ENCODE measurements at places on chromosomes 12 and 14. TPM values are rescaled to one million over a fixed set of nuclear protein-coding genes. Genes with fewer than 3 reads are reported as not detected.

- H3K4me1 ChIP-seq = peaks cover 21% of the 10 kb centered on the region
- H3K4me3 ChIP-seq = no peak overlapping the region
- DNase-seq = no peak
- no peak overlapping the region for H3K27ac ChIP-seq
These were observed 52.7 kb downstream of the RASSF3 start for GRCh38 chr12:64663015-64663414.

- DNase-seq = no peak
- H3K4me1 ChIP-seq = peaks cover 34% of the 10 kb centered on the region
- peaks cover 14% of the 10 kb centered on the region for H3K36me3 ChIP-seq
- H3K4me3 ChIP-seq = no peak overlapping the region
These were observed 50.7 kb downstream of the DIP2B start for GRCh38 chr12:50555471-50555885.

GRCh38 chr12:53053218-53054111 is 3.6 kb downstream of the TNS2 start:
- peaks cover 7% of the 10 kb centered on the region for H3K36me3 ChIP-seq
- H3K4me3 ChIP-seq = peak overlapping the region; percentile 77
- peaks cover 5% of the 10 kb centered on the region for H3K27me3 ChIP-seq
- H3K27ac ChIP-seq = peak overlapping the region; percentile 69

DNA sequence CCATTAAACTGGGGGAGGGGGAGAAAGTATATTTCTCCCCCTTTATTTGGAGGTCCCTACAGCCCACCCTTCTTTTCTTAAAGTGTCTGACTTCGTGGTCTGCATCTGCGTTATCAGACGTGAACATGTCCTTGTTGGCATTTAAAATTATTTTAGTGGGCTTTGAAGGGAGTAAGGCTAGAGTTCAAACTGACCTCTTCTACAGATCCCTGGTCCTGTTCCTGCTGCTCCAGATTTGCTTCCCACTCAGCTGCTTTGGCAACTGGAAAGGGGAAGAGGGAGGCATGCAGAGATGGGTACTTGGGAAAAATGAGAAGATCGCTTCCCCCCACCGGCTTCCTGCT is 611 bp upstream of the SIX6 start:
- H3K27ac ChIP-seq = no peak overlapping the region
- peaks cover 56% of the 10 kb centered on the region for H3K27me3 ChIP-seq
- no peaks in the 10 kb centered on the region for H3K36me3 ChIP-seq
- H3K4me3 ChIP-seq = no peak overlapping the region
- H3K4me1 ChIP-seq = no peaks in the 10 kb centered on the region

RPL10L gene
- not detected for total RNA-seq

LRRIQ1 gene
- total RNA-seq = 0.24 TPM

DNA sequence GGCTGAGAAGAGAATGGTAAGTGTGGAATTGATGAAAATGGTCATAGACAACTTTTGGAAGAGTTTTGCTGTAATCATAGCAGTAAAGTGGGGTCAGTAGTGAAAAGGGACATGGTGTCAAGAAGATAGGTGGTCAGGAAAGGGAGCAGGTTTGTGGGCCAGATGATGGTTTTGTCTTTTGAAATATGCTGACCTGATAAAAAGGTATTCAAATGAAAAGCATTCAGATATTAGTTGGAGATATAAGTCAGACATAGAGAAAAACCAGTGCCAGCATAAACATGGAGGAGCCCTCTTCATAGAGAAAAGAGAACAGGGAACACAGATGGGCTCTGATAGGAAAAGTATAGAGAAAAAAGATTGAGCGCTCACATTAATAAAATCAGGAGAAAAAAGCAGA is 518.3 kb downstream of the NRXN3 start:
- H3K27me3 ChIP-seq = no peaks in the 10 kb centered on the region
- H3K4me3 ChIP-seq = no peak overlapping the region
- no peak for DNase-seq
- H3K4me1 ChIP-seq = peaks cover 6% of the 10 kb centered on the region

PLEKHH1 gene
- 0.13 TPM for total RNA-seq

TMEM117 gene
- 9.7 TPM for total RNA-seq

ITGB7 gene
- 0.41 TPM for total RNA-seq

PXMP2 gene
- total RNA-seq = 22.6 TPM

DNA sequence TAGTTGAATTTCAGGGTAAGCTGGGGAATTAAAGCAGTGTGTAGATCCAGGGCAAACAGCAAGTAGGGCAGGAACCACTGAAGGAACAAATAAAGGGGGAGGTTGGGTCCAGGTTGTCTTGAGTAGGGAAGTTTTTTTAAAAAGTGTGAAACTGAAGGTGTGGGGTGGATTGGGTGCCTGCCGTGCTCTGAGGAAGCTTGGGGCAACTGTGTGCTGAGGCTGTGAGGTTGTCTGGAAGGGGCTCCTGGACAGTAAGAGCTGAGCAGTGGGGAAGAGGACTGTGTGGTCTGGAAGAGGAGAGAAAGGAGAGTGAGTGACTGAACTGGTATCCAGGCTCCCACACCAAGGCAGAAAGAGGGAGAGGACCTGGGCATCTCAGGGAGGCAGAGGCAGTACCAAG is 10.9 kb upstream of the GPR162 start:
- H3K36me3 ChIP-seq = no peaks in the 10 kb centered on the region
- H3K27me3 ChIP-seq = peaks cover 9% of the 10 kb centered on the region
- DNase-seq = no peak
- no peak overlapping the region for H3K27ac ChIP-seq
- no peak overlapping the region for H3K4me3 ChIP-seq

CDKL1 gene
- 3.3 TPM for total RNA-seq

KLHL28 gene
- 8.1 TPM for total RNA-seq

PRR4 gene
- total RNA-seq = not detected

GRCh38 chr12:131773582-131774221 is 54.5 kb upstream of the MMP17 start:
- no peaks in the 10 kb centered on the region for H3K27me3 ChIP-seq
- no peaks in the 10 kb centered on the region for H3K4me1 ChIP-seq
- peaks cover 36% of the 10 kb centered on the region for H3K36me3 ChIP-seq
- no peak for DNase-seq
- no peak overlapping the region for H3K4me3 ChIP-seq

DNA sequence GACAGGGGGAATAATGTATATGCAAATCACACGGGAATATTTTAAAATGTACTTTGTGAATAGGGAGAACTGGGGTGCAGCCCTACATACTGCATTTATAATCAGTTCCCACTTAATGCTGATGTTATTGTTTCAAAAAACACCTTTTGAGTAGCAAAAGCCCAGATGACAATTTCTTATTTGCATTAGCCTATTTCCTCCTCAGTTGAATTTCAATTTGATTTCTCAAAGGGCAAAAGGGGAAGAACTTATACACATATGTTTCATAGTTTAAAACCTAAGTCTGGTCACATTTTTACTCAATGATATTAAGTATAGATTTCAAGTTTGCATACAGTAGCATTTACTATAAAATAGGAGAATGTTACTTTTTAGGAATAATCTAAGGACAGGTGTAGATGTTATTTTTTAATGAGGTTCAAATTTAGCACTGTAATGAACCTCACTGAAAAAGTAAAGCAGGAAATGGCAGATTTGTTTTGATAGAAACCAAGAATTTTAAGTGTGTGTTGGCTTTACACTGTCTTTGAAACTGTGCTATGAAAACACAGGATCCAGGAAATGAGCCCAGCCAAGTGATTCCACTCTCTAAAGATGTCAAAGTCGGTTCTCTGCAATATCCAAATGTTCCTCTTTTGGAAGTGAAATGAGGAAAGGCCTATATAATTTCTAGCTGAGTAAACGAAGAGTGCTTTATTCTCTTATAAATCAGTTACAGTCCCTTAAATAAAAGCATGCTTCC is 367.4 kb downstream of the BTG1 start:
- H3K27ac ChIP-seq = peak overlapping the region; percentile 74
- H3K4me3 ChIP-seq = peak overlapping the region; percentile 72
- peaks cover 8% of the 10 kb centered on the region for H3K27me3 ChIP-seq
- no peak for DNase-seq
- no peaks in the 10 kb centered on the region for H3K36me3 ChIP-seq

DNA sequence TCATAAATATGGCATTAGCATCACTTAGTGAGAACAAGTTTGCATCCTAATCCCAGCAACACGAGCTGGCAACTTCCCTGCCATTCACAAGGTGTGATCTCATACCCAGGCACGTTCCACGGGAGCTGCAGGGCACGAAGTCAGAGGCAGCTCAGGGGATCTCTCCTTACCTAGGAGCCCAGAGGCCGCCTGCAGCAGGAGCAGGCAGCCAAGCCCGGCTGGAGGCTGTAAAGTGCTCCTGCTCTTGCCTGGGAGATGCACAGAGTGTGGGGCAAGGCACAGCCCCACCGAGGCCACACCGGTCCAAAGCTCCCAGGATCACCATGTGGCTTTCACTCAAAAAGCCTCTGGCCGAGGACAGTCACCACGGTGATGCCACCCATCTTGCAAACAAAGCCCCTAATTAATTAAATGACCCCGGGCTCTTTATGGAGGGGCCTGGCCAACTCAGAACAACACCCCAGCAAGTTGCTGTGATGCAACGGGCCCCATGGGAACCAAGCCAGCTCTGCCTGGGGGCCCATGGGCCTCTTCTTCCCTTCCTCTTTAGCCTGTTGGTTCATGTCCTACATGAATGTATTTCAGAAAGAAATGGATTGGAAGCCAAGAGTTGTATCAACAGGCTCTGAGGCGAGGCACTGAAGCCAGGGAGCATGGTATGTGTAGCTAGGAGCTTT is 26.5 kb downstream of the NUAK1 start:
- H3K27me3 ChIP-seq = no peaks in the 10 kb centered on the region
- peak; percentile 21 for DNase-seq
- H3K4me3 ChIP-seq = no peak overlapping the region
- H3K36me3 ChIP-seq = no peaks in the 10 kb centered on the region
- peak overlapping the region; percentile 79 for H3K27ac ChIP-seq

SLC8A3 gene
- total RNA-seq = not detected

- H3K27ac ChIP-seq = no peak overlapping the region
- H3K27me3 ChIP-seq = no peaks in the 10 kb centered on the region
- peaks cover 12% of the 10 kb centered on the region for H3K4me1 ChIP-seq
These were observed 117.3 kb downstream of the BTG1 start for GRCh38 chr12:92028441-92028709.

DNA sequence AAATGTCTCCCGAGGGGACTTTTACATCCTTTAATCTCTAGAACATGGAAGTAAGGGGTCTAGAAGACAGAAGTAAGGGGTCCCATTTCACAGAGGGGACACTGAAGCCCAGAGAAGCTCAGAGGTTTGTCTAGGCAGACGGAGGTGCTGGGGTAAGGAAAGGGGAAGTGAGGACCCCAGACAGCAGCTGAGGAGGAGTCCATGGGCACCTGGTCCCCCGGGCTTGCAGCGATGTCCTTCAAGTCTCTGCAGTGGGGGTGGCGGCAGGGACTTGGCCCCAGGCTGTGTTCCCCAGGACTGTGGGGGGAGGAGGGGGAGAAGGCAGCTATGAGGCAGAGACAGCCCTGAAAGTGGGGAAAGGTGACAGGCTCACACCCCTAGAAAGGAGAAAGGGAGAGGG is 30.7 kb downstream of the DTX1 start:
- no peak overlapping the region for H3K27ac ChIP-seq
- DNase-seq = no peak
- H3K4me3 ChIP-seq = no peak overlapping the region
- peaks cover 34% of the 10 kb centered on the region for H3K27me3 ChIP-seq
- H3K4me1 ChIP-seq = no peaks in the 10 kb centered on the region

MORN3 gene
- 0.12 TPM for total RNA-seq

ADAM21 gene
- total RNA-seq = 0.69 TPM

P2RX2 gene
- total RNA-seq = not detected

DNA sequence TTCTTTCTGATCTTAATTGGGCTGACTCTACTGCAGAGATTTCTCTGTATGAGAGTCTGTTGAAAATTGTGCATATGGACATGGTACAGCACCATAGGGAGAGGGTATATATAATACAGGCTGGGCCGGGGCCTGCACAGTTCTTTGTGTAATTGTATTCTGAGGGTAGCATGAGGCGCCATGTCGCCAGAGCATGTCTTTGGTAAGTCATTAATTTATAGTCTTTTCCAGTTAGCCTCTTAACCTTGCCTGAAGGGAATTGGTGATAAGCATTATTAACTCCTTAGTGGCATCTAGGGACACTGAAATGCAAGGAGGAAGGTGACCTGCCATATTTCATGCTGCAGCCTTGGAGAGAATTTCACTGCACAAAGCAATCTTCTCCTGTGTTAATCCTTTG is 569.9 kb downstream of the TMTC2 start:
- H3K27me3 ChIP-seq = no peaks in the 10 kb centered on the region
- no peak for DNase-seq
- H3K36me3 ChIP-seq = no peaks in the 10 kb centered on the region
- H3K4me3 ChIP-seq = no peak overlapping the region
- H3K27ac ChIP-seq = no peak overlapping the region

- no peak overlapping the region for H3K4me3 ChIP-seq
- no peaks in the 10 kb centered on the region for H3K4me1 ChIP-seq
- no peak for DNase-seq
- peaks cover 1% of the 10 kb centered on the region for H3K27me3 ChIP-seq
- H3K27ac ChIP-seq = no peak overlapping the region
These were observed 4.9 kb upstream of the CMA1 start for GRCh38 chr14:24513009-24513408.

- DNase-seq = no peak
- no peak overlapping the region for H3K4me3 ChIP-seq
- H3K27ac ChIP-seq = no peak overlapping the region
- H3K4me1 ChIP-seq = no peaks in the 10 kb centered on the region
These were observed 114.1 kb downstream of the CCDC60 start for GRCh38 chr12:119448611-119449131.

GRCh38 chr12:130849561-130850417 is 10.7 kb upstream of the STX2 start:
- no peak for DNase-seq
- H3K4me3 ChIP-seq = no peak overlapping the region
- no peaks in the 10 kb centered on the region for H3K27me3 ChIP-seq
- no peaks in the 10 kb centered on the region for H3K36me3 ChIP-seq
- no peak overlapping the region for H3K27ac ChIP-seq
- peaks cover 31% of the 10 kb centered on the region for H3K4me1 ChIP-seq

DNA sequence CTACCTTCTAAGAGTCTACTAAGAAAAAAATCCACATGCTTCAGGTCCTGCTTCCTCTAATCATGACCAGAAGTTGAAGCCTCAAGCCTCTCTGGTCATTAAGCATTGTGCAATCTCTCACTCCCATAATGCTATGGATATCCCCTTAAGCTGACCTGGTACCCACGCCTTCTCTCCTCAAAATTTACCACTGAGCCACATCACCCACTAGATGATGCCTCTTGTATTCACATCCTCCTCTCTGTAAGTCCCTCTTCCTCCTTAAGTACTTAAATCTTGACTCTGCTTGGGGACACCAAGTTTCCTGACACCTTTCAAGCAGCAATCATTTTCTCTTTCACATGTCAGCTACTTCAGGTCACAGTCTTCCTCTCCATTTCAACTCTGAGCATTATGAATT is 9.8 kb downstream of the GALNT4 start:
- DNase-seq = no peak
- no peaks in the 10 kb centered on the region for H3K27me3 ChIP-seq
- H3K4me1 ChIP-seq = peaks cover 9% of the 10 kb centered on the region
- no peak overlapping the region for H3K4me3 ChIP-seq
- H3K36me3 ChIP-seq = no peaks in the 10 kb centered on the region
- no peak overlapping the region for H3K27ac ChIP-seq

- no peak for DNase-seq
- H3K27me3 ChIP-seq = no peaks in the 10 kb centered on the region
- H3K36me3 ChIP-seq = peaks cover 48% of the 10 kb centered on the region
- peaks cover 47% of the 10 kb centered on the region for H3K4me1 ChIP-seq
- no peak overlapping the region for H3K4me3 ChIP-seq
These were observed 137.5 kb downstream of the FBXL14 start for GRCh38 chr12:1456885-1457284.

- H3K4me1 ChIP-seq = peaks cover 34% of the 10 kb centered on the region
- H3K4me3 ChIP-seq = no peak overlapping the region
- H3K27me3 ChIP-seq = no peaks in the 10 kb centered on the region
These were observed 30.8 kb downstream of the MIA2 start for GRCh38 chr14:39264558-39264957.
